Daoy (cell line): ENCODE measurements at places on chromosomes 6 and 20. TPM values are rescaled to one million over a fixed set of nuclear protein-coding genes. Genes with fewer than 3 reads are reported as not detected.
A peak's percentile ranks its signal among the peaks of the same experiment; 100 is the strongest.

DNA sequence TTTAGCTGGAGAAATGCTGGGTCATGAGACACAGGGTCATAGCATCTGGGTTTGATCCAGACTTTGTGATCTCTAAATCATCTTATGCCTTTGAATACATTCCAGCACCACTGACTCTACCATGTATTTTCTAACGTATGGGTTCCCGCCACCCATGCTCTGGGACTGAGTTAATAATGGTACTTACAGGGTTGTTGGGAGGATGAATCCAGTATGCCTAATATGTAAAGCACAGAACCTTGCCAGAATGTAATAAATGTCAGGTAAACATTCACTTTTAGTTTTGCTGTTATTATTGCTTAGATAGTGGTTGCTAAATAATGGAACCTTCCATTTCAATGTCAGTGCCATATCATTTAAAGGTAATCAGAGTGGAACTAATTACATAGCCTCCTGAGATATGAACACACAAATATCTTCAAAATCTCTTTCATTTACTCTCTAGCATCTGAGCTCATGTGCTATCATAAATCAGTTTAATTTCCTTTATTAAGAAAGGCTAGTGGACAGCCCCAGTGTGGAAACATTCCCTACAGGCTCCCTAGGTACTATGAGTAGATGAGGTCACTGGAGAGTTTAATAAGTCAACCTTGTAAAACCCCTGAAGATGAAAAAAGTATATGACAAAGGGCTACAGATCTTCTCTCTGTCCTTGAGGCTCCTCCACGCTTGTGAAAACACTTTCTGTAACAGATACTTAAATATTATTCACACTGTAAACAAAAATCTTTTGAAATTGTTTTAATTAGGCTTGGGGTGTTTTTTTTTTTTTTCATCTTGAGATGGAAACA lies 226.6 kb downstream of the ALDH8A1 start:
- DNase-seq: no peak

DNA sequence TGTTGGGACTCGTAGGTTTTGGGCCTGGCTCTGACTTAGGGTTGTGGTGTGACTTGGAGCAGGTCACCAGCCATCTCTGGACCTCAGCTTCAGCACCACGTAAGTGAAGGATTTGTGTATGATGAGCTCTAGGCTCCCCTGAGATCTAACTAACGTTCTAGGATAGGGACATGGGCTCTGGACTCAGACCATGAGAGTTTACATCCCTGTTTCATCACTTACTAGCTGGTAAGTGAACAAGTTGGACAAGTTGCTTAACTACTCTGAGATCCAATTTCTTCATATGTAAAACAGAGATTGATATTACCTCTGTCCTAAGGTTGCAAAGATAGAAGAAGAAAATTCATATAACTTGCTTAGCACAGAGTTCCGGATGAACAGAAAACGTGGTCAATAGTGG lies 20.3 kb upstream of the PNPLA1 start:
- DNase-seq: no peak

DNA sequence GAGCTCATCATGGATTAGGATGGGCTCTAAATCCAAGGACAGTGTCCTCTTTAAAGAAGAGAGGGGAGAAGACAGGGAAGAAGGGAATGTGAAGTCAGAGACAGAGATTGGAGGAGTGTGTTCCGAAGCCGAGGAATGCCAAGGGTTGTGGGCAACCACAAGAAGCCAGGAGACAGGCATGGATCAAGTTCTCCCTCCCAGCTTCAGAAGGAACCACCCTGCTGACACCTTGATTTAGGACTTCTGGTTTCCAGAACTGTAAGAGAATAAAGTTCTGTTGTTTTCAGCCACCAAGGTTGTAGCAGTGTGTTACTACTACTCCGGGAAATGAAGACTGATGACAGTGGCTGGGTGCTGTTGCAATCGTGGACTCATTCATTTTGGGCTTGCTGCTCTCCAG lies 120.1 kb downstream of the RPS12 start:
- DNase-seq: peak; percentile 38

GRCh38 chr6:4804095-4804494 lies 27.9 kb downstream of the CDYL start:
- peak; percentile 87 for DNase-seq

DNA sequence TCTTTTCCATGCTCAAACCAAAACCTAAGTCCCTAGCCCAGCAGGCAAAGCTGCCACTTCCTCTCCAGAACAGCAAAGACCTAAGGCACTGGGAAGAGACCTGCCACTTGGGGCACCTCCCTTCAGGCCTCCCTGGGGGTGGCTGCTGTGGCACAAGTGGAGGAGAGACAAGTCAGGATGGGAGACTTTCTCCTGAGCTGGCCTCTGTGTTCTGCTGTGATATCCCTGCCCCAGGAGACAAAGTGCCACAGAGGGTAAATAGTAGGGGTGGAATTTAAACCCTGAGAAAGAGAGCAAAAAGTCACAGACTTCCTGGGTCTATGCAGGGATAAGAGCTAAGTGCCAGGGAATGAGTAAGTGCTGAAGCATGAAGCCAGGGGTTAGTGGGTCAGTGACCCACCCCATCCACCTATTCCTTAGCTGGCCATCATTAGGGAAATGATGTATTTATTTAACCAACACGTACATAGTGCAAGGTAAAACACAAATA lies 84.2 kb downstream of the MRPL14 start:
- peak; percentile 71 for DNase-seq

DNA sequence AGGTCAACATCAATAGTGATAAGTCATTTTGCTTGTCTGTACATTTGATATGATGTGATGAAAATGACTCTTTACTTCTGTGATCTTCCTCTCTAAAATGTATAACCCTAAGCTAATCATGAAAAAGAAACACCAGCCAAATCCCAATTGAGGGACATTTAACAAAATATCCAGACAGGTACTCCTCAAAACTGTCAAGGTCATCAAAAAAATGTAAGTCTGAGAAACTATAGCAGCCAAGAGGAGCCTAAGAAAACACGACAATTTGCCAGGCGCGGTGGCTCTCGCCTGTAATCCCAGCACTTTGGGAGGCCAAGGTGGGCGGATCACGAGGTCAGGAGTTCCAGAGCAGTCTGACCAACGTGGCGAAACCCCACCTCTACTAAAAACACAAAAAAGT lies 708.5 kb upstream of the ID4 start:
- DNase-seq: no peak

DUSP15 gene
- 1.9 and 4.2 TPM in 2 replicates for total RNA-seq

- DNase-seq: no peak
These were observed 1176.0 kb upstream of the GJE1 start for GRCh38 chr6:140956571-140957369.

PKIB gene
- 23.7 and 29.1 TPM in 2 replicates for total RNA-seq

DNA sequence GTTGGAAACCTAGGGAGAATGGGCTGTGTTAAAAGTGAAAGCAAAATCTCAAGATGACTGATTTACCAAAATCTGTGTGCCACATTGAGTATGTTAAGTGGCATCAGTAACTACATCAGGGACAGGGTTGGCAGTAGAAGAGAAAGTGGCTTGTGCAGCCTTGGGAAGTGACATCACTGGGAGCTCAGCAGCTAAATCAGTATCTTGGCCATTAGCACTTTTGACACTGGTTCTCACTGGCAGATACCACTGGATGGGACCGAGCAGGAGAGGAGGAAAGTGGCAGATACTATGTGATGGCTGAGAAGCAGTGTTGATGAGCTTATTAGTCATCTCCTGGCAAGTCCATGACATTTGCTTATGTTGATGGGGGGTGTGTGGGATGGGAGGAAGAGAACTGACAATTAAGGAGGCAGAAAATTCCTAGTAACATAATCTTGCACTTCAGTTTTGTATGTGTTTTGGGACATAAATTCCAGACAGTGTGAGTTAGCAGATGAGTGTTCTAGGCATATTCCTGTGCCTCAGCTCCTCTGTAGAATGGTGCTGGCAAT lies 322.2 kb downstream of the SOX4 start:
- peak; percentile 80 for DNase-seq

GRCh38 chr20:965956-966355 lies 36.2 kb downstream of the RSPO4 start:
- no peak for DNase-seq

DNA sequence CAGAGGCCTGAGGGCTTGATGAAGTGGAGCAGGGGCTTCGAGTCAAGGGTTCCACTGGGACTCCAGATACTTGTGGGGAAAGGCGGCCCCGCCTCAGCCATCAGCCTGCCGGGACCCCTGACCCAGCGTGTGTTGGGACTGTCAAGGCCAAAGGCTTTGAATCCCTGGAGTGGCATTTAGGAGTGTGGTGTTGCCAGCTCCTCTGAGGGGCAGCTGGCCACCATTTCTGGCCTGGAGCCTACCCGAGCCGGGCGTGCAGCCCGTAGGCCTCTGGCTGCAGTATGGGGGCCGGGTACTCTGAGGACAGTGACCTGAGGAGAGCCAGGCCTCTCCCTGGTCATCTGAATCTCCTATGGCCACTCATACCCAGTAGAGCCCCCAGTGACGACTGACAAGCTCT lies 40.0 kb downstream of the RRBP1 start:
- DNase-seq: no peak
